ENCODE measurements at places on chromosomes 1 and 21.

- no peak for DNase-seq
These were observed 77.6 kb downstream of the DDX20 start for GRCh38 chr1:111833334-111833733.

DNA sequence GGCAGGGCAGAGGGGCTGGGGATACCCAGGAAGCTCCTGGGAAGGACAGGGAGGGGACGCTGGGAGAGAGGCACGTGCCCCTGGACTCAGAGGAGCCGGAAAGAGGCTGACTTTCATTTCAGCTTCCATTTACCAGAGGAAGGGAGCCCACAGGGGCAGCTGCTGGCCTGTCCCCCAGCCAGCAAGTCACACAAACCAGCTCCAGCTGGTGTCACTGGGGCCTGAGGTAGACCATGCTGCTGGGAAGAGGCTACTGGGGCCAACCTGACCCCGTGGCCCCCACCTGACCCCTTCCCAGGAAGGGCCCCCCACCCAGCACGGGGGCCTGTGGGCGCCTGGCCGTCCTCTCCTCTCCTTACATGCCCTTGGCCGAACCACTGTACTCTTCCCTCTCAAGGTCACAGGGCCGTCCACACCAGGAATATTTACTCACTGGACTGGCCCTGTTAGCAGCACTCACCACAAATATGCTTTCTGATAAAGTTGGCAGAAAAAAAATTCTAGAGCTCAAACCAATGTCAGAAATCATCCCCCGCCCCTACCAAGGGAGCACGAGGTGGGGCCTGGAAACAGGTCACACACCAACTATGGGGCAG, 110.5 kb downstream of the CASZ1 start:
- DNase-seq = no peak

DNA sequence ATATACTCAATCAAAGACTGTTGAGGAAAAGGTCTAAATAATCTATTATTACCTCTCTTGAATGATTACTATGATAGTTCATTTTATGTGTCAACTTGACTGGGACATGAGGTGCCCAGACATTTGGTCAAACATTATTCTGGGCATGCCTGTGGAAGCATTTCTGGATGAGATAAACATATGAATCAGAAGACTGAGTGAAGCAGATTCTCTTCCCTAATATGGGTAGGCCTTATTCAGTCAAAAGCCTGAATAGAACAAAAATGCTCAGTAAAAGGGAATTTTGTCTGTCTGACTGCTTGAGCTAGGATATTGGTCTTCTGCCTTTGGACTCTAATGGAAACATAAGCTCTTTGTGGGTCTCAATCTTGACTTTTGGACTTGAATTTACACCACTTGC, 73.3 kb upstream of the SOX13 start:
- no peak for DNase-seq

GRCh38 chr1:112445596-112445995, 49.6 kb downstream of the CTTNBP2NL start:
- DNase-seq = no peak

All from ecto neural progenitor cell (in vitro differentiated cells).